ENCODE measurements at places on chromosomes 3 and 15.
A peak's percentile ranks its signal among the peaks of the same experiment; 100 is the strongest.

GRCh38 chr3:72105306-72105705 is 320.4 kb upstream of the PROK2 start:
- DNase-seq = no peak

- no peak for DNase-seq
Measured at GRCh38 chr3:128280481-128281052, 127.3 kb downstream of the EEFSEC start.

GRCh38 chr15:83919319-83919830 is 265.5 kb downstream of the ADAMTSL3 start:
- peak; percentile 5 for DNase-seq

- DNase-seq = peak; percentile 71
Measured at GRCh38 chr15:41811432-41812195, 16.3 kb upstream of the JMJD7 start.

- peak; percentile 69 for DNase-seq
Measured at GRCh38 chr15:68333775-68334470, 56.4 kb downstream of the FEM1B start.

- no peak for DNase-seq
Measured at GRCh38 chr15:91018158-91018557, 4.2 kb downstream of the VPS33B start.

- no peak for DNase-seq
Measured at GRCh38 chr3:112539825-112540650, 21.7 kb downstream of the ATG3 start.

- DNase-seq = no peak
Measured at GRCh38 chr3:52983336-52983807, 62.5 kb downstream of the SFMBT1 start.

DNA sequence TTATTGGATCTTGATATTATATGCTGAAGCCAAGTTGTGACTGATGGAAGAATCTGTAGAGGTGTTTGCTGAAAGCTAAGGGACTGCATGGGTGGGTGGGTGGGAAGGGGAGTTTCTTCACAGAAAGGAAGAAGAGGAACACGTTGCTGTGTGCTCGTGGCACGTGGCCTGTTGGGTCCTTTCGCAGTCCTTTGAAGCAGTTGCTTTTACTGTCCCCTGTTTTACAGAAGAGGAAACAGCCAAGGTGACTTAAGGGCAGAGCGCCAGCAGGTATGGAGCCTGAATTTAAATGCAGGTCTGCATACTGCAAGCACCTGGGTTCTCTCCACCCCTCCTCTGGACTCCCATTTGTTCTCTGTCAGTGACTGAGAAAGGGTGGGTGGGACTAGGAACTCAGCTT is 59.4 kb upstream of the PRR23C start:
- no peak for DNase-seq

DNA sequence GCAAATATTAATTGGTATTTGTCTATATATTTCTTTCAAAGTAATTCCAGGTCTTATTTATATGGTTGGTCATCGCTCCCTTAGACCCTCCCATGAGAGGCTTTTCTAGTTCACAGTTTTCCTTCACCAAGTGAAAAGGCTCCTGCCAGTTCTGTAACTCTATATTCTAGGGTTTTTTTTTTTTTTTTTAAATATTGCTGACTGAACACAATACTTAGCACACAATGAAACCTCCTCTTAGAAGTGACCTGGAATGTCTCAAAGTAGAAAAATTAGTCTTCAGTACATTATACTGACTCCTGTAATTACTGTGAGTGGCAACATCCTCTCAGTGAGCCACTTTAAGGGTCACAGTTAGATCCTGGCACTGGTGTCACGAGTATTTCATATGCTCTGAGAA is 48.6 kb upstream of the CDAN1 start:
- DNase-seq = no peak

- DNase-seq = no peak
Measured at GRCh38 chr3:38573111-38573510, 76.4 kb downstream of the SCN5A start.

Data from Daoy (cell line).